NCI-H1092 treated with DMSO at 0.1 percent for 48 hours (cell line): ENCODE measurements at places on chromosomes 7 and 10.

GRCh38 chr10:7423521-7423920 lies 12.7 kb upstream of the SFMBT2 start:
- DNase-seq, result no peak

GRCh38 chr7:1934756-1935155 lies 264.7 kb downstream of the ELFN1 start:
- no peak for DNase-seq

- no peak for DNase-seq
These were observed 283.1 kb upstream of the DKK1 start for GRCh38 chr10:52030975-52031374.

GRCh38 chr10:283916-284356 lies 148.7 kb downstream of the ZMYND11 start:
- no peak for DNase-seq
